NCI-H146 (cell line): ENCODE measurements at places on chromosomes 6 and 20.

GRCh38 chr20:42635699-42636411 lies 553.9 kb downstream of the PTPRT start:
- no peak for DNase-seq

- DNase-seq = no peak
These were observed 185.1 kb downstream of the JARID2 start for GRCh38 chr6:15430931-15431405.

DNA sequence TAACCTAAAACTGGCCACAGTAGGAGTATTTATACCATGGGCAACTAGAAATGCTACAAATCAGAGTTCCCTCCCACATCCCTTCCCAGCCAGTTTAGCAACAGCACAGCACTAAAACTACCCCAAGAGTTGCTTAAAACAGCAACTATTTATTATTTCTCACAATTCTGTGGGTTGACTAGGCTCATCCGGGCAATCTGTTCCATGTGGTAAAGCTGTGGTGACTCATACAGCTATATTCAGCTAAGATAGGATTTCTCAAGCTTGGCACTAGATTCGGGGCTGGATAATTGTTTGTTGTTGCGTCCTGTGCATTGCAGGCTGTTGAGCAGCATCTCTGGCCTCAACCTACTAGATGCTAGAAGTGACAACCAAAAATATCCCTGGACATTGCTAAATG lies 8.6 kb upstream of the HECA start:
- DNase-seq = no peak

DNA sequence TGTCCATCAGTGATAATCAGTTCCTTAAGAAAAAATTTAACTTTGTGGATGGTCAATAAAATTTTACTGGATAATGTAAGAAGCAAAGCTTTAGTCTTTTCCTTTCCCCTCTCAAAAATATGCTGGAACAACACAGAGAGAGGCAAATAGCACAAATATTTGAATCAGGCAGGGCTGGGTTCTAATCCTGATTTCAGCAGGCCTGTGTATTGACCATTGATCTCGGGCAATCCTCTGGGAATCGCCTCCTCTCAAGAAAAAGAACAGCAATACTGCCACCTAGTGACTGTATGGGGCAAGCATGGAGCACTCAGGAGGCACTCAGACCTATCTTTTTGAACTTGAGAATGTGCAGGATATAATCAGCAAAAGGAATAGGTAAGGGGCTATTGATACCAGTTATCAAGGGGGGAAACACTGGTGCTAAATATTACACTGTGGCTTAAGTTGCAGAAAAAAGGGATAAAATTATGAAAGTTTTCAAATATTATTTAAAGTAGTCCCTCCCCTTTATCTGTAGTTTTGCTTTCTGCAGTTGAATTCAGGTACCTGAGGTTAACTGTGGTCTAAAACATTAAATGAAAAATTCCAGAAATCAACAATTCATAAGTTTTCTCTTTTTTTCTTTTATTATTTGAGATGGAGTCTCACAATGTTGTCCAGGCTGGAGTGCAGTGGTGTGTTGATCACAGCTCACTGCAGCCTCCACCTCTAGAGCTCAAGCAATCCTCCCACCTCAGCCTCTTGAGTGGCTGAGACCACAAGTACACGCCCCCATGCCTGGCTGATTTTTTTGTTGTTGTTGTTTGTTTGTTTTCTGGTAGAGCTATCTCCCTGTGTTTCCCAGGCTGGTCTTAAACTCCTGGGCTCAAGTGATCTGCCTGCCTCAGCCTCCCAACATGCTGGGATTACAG lies 91.8 kb upstream of the NHSL1 start:
- peak; percentile 89 for DNase-seq

DNA sequence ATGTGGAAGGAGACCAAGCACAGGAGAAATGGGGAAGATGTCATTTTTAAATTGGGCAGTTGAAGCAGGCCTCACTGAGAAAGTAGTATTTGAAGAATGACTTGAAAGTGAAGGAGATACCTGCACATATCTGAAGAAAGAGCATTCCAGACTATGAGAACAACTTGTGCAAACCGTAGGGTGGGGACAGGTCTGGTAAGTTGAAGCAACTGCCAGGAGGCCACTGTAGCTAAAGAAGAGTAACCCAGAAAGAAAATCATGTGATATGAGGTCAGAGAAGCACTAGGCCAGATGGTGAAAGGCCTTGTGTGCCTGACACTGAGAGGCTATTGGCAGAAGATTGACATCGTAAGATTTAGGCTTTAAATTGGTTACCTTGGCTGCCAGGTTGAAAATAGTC lies 4.7 kb upstream of the SUPT3H start:
- DNase-seq = no peak

- DNase-seq = no peak
These were observed 60.9 kb upstream of the CD93 start for GRCh38 chr20:23146857-23147637.

DNA sequence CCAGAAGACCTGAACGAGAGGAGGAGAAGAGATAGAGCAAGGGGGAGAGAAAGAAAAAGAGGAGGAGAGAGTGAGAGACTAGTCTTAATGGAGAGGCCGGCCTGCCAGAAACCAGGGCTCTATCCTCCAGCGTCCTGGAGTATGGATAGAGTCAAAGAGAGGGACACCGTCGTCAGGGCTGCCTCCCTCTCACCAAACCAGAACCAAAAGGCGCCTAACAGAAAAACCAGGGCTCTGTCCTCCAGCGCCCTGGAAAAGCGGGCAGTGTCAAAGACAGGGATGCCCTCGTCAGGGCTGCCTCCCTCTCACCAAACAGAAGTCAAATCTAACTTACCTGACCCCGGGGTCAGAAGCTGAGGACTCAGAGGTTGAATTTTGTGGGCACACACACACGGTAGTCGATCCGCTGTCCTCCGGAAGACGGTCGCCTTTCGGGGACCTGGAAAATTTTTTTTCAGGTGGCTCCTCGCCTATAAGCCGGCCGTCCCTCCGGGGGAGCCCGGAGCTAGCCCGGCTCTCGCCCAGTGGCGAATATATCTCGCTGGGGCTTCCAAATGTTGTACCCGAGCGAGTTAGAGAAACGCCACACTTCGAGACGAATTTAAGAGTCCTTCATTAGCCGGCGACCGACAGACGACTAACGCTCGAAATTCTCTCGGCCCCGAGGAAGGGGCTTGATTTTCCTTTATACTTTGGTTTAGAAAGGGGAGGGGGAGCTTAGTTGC lies 148.2 kb downstream of the TRIM27 start:
- no peak for DNase-seq

GRCh38 chr6:116411284-116411623 lies 40.5 kb downstream of the DSE start:
- DNase-seq = no peak

DNA sequence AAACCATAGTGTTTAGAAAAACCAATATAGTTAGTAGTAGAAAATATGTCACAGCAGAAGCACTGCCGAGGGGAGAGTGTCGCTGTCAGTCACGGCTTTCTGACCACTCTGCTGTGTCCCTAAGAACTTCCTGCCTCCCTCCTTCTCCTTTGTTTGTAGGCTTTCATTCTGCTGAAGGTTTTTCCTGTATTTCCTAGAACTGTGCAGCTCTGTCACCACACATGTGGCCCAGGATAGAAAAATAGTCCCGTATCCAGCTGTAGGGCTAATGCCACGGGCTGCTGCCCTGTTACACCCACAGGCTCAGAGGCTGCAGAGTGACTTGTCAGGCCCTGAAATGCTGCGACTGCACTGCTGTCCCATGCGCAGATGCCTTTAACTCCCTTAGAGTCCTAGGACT lies 52.6 kb upstream of the SYNJ2 start:
- DNase-seq = no peak

DNA sequence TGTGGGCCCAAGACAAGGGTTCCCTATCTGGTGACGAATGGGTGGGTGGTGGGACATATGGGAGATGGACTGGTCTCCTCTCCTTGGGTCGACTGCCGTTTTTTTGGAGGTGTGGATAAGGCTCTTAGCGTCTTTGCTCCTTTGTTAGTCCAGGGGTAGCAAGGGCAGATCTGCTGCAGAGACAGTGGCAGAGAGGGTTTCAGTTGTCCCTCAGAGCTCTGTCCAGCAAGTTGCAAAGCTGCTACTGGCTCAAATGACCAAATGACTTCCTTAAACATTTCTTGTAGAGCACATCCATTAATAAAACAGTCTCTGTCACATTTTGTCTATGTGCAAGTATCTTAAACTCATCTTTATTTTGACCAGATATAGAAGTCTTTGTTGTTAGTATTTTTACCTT lies 508.0 kb upstream of the ADGRB3 start:
- DNase-seq = no peak

DNA sequence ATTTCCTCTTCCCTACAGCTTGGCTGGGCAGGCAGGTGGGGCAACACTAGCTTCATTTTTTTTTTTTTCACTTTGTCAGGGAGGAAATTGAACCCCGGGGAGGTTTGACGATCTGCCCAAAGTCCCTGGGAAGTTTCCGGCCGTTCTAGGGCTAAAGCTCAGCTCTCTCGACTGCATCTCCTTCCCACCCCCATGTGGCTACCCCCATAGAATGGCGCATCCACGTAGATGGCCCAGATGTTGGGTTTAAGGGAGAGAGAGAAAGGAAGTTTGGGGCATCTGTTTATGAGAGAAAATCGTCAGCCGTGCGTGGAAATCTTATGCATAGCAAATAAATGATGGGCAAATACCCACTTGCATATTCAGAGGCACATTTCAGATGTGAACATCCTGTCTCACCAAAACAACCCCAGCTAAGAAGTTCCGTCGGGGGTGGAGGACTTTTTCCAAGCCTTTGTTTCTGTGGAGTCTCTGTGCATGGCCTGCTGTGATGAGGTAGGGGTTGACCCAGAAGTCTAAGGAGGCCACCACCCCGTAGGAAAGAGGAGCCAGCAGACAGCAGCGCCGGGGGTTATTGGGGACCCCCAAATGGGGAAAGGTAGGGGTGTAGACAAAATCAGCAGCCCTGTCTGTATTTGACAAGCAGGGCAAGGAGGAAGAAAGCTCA lies 40.5 kb upstream of the ZNF831 start:
- DNase-seq = no peak

GRCh38 chr6:88764081-88764480 lies 199.3 kb downstream of the RNGTT start:
- no peak for DNase-seq

DNA sequence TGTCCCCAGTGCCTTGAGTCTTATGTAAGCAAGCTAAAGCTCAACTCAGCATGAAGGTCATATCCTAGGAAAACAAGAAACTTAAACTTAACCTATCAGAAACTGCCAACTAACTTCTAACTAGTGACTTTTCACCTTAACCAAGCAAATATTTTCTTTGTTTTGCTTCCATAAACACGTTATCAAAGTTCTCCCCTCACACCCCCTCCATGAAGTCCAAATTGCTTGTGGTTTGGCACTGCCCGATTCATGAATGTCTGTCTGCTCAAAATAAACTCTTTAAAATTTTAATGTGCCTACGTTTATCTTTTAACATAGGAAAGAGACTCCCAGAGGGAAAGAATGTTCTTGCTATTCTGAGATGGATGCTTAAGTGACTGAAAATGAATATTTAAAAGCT lies 34.9 kb downstream of the GSTA2 start:
- DNase-seq = no peak

- no peak for DNase-seq
These were observed 21.1 kb downstream of the AHCY start for GRCh38 chr20:34282041-34282440.

DNA sequence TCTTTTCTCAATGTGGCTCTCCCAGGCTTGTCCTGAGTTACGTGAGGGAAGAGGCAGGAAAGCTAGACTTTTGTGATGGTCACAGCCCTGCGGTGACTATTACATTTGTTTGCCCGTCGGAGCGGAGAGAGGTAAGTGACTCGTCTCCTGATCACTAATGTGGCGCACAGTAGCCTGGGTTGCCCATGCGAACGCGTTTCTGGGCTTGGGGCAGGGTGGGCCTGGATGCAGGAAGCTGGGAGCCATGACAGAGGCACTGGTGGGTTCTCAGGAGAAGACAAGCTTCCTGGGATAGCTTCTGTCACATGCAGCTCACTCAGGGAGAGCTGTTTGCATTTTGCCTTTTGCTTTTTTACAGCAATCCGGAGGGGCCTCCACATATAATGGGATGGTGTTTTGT lies 60.6 kb downstream of the IGF2R start:
- no peak for DNase-seq

DNA sequence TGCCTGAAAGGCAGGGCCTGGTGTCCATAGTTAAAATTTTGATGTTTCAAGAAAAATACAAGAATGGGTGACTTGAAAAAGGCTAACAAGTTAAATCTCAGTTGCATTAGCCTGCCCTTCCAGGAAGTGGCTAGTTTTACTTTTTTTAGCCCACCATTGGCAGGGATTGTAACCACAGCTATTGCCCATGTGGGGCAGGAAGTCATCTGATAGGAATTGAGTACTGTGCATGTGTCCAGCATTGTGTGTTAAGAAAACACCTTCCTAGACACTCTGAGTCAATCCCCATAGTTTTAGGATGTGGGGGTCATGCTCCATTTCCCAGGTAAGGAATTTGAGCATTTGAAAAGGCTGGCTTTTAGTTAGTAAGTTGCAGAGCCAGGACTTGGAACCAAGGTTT lies 26.9 kb downstream of the LYRM2 start:
- DNase-seq = no peak

DNA sequence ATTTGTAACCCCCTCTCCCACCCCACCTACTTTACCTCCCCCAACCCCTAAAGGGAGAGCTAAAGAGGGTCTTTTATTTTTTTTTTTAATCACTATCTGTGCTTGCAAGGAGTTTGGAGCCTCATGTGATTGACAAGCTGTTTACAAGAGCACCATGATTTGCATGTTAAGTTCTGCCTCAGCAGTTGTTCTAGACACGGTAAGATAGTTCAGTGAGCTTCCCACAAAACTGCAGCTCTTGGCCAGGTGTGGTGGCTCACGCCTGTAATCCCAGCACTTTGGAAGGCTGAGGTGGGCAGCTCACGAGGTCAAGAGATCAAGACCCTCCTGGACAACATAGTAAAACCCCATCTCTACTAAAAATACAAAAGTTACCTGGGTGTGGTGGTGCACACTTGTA lies 5.0 kb upstream of the PXDC1 start:
- DNase-seq = no peak

DNA sequence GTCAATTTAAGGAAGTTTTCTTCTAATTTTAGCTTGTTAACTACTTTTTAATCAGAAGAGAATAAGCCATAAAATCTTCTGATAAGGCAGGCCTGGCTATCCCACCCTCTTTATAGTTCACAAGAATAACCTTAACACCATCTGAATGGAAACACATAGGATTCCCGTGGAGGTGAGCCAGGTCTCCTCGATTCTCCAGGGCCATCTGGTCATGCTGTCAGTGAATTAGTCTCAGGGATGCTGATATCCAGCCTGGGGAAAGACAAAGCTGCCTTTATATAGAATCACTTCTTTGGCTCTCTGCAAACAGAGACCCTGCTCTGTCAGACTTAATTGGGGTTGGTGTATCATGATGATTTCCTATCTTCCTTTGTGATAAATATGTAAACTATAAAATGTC lies 30.1 kb upstream of the TAGAP start:
- peak; percentile 37 for DNase-seq

GRCh38 chr6:75283907-75284631 lies 523 bp downstream of the TMEM30A start:
- DNase-seq = peak; percentile 66
